T-helper 17 cell (primary cell): ENCODE measurements at places on chromosomes 7 and 10.

GRCh38 chr10:96681524-96681923, 38.8 kb downstream of the PIK3AP1 start:
- no peak for DNase-seq

- DNase-seq: no peak
Observed at GRCh38 chr10:115417585-115418265, 324.6 kb downstream of the ATRNL1 start.

DNA sequence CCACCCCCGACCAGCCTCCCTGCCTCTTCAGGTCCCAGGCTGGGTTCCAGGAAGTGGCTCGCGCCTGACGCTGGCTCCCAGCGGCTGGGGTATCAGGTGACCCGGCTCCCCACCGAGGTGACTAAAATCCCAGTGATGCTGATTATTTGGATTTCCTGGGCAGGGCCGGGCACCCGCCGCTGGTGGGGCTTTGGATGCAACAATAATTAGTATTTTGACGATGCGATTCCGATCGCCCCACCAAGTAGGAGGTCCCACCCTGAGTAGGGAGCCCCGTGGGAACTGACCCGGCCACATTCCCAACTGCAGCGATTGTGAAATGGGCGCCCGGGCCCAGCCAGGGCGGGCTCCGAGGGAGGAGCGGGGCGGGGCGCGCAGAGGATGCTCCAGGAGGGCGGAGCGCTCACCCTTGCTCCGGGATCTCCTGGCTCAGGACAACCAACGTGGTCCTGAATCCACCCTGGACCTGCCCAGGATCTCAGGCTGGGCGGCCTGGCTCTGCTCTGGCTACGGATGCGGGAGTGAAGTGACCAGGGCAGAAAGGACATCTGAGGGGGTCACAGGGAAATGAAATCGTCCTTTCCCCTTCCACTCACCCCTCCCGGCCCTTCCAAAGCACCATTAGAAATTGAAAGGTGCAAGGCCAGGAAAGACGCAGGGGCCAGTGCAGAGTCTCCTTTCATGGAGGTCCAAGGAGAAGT, 32.6 kb downstream of the DUSP5 start:
- no peak for DNase-seq

DNA sequence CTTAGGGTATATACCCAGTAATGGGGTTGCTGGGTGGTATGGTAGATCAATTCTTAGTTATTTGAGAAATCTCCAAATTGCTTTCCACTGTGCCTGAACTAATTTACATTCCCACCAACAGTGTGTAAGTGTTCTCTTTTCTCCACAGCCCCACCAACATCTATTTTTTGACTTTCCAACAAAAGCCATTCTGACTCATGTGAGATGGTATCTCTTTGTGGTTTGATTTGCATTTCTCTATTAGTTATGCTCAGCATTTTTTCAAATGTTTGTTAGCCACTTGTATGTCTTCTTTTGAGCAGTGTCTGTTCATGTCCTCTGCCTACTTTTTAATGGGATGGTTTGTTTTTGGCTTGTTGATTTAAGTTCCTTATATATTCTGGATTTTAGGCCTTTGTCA, 66.4 kb downstream of the MGAM2 start:
- DNase-seq: no peak

GRCh38 chr10:47067949-47068940, 157.0 kb downstream of the PTPN20 start:
- DNase-seq: no peak

DNA sequence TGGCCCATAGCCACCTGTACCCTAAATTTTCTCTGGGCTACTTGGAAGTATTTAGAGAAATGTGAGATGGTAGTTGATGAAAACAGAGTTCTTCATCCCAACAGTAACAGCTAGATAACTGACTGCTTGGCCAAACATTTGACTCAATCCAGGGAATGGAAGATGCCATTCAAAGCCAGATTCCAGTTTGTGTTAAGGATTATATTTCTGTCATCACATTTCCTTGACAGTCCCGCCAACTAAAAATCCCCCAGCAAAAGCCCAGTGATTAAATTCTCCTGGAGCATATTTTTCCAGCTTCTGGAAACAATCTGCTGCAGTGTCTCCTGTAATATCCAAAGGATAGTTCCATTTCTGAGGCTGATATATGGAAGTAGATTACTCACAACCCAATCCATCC, 45.4 kb upstream of the PTN start:
- DNase-seq: no peak

GRCh38 chr7:93509303-93509702, 65.2 kb downstream of the CALCR start:
- DNase-seq: no peak

GRCh38 chr7:82410461-82410860, 33.1 kb downstream of the CACNA2D1 start:
- no peak for DNase-seq

DNA sequence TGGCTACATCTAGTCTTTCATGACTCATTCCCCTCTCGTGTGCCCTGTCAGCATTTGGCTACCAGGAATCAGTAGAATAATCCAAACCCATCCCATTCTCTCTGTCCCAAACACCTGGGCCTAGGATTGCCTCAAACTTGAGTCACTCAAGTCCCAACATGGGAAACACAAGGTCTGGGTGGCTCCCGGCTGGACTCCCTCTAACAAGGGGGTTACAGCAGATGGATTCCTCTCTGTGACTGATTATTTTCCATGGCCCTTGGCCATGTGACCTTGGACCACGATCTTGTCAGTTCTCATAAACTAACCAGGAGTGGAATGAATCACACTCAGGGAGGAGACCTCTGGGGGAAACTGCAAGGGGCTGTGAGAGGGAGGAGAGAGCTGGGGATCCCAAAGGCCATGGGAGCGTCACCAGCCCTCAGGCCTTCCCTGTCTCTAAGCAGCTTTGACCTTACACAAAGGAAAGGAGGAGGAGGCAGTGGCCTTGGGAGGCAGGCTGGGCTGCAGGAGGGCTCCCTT, 533.1 kb downstream of the KCNMA1 start:
- no peak for DNase-seq

GRCh38 chr7:50795831-50796230, 13.1 kb upstream of the GRB10 start:
- no peak for DNase-seq
